ENCODE measurements at places on chromosomes 4 and X.

DNA sequence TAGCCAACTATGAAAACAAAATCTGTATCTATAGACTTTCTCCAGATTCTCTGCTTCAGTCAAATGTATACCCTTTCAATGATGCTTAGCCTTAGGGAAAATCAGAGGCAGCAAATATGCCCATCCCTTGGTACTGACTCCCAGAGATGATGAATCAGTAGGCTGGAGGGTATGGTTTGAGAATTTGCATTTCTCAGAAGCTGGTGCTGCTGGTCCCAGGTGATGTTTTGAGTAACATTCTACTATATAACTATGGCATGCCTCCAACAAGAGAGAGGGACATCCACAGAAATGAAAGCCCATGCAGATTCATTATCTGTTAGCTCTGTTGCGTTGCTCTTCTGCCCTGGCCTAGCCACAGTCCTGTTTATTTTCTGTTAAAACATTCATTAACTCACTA is 13.6 kb downstream of the TNIP3 start:
- DNase-seq = no peak

GRCh38 chr4:115249808-115250207 is 136.4 kb upstream of the NDST4 start:
- DNase-seq = no peak

DNA sequence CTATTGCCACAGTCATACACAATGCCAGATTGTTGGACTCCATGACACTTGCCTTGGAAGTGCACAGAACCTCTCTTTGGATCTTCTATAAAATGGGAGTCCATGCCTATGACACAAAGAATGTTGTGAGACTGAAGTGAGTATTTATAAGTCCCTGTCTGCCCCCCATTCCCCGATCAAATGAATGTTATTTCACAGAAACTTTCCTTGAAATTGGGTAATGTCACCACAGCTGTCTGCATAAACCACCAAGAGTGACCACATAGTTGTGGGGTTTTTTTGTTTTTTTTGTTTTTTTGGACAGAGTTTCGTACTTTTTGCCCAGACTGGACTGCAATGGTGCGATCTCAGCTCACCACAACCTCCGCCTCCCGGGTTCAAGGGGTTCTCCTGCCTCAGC is 27.1 kb upstream of the REST start:
- no peak for DNase-seq

DNA sequence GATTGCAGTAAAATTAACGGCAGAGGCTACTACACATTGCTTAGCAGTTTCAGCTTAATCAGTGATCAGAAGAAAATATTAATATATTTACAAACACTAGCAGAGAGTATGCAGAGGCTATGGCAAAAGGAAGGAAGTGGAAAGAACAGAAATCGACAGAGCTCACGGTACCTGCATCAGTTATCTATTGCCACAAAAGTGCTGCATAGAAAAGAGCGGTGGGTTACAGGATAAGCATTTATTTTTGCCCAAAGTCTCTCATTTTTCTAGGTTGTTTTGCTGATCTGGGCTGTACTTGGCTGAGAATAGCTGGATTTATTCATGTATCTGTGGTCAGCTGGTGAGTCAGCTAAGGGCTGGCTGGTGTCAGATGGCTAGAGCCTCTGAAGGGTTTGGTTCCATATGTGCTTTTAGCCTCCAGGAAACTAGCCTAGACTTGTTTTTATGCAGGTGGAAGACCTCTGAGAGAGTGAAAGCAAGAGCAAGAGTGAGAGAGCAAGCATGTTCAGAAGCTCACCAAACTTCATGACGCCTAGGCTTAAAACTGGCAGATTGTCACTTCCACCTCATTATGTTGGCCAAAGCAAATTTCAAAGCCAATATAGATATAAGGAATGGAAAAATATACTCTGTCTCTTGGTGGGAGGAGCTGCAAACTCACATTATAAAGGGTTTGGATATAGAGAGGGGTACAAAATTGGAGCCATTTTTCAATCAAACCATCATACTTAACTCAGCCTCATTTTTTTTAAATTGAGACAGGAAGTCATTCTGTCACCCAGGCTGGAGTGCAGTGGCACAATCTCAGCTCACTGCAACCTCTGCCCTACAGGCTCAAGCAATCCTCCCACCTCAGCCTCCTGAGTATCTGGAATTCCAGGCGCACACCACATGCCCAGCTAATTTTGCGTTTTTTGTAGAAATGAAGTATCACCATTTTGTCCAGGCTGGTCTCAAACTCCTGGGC is 153.2 kb upstream of the RPL34 start:
- DNase-seq = peak; percentile 38

DNA sequence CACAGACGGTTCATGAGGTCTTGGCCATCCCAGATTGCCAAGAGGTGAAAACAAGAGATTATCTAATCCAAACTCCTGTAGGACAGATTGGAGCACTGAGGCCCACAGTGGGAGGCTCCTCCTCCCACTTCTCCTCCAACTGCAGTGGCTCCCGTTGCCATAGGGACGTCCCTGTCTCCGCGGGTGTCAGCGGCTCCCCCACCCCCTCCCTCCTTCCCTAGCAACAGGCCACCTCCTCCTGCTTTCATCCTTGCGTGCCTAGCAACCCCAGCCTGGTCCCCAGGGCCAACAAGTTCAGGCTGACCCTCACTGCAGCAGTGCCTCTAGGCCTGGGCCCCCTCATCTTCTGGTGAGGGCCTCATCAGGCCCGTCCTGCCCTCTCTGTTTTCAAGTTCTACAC is 6.8 kb upstream of the IQSEC2 start:
- no peak for DNase-seq

DNA sequence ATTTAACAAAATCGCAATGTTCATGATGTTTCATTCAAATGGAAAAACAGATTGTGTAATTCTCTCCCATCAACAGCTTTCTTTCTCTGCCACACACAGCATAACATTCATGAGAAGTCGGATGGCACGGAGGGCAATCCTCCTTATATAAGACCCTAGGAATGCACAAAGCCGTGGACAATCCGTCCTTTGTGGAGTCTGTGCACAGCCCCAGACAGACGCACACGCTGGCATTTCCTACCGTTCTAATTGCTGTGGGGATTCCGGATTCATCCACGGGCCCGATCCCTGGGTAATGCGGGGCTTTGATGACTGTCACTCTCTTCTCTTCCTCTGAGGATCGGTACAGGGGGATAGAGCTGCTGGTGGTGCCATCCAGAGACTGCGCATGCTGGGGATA is 121.9 kb upstream of the PDLIM3 start:
- DNase-seq = no peak

DNA sequence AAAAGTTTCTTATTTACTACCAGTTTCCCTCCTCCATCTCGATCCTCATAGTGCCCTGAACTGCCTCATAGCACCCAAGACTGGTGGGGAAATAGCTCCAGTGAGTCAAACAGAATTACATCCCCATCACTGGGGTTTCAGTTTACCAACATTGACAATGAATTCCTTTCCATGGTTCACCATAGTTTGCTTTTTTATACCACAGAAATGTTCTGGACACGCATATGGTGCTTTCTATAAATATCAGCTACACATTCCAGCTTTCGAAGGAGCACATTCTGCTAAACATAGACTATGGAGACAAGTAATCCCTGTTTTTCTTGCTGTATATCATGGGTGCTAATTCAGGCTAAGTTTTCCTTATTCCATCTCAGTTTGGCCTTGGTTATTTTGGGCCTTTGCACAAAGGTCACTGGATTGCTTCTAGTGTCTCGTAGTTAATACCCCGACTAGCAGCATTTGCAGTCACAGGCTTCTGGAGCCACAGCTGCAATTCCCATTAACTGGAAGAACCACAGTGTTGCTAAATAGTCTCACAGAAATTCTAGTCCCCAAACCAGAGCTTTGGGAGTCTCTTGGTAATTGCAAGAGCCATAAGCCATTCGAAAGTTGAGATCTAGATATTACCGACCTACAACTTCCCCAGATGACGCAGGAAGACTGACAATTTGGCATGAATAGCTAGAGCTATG is 53.4 kb upstream of the TRPC3 start:
- peak; percentile 44 for DNase-seq

DNA sequence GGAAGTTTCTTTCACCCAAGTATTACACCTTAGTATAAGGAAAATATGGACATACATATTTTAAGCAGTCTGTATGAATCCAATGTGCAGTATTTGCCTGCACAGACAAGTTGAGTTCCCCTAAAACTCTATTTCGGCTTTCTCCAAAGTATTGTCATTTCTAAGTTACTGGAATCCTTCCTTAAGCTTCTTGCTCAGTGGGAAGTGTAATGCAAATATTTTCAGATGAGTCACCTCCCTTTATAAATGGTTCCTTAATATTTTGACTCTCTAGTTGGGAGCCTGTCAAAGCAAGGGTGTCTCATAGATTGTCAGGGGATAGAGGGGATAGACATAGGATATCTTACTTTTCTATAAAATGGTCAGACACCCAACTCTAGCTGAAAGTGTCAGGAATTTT is 178.6 kb downstream of the NAA11 start:
- no peak for DNase-seq

GRCh38 chr4:73979407-73979957 is 2.3 kb downstream of the PF4 start:
- no peak for DNase-seq

- peak; percentile 65 for DNase-seq
Observed at GRCh38 chr4:98474408-98474844, 184.0 kb downstream of the TSPAN5 start.

GRCh38 chr4:173420801-173421200 is 21.9 kb upstream of the SCRG1 start:
- DNase-seq = no peak

GRCh38 chr4:17688011-17688441 is 73.6 kb downstream of the MED28 start:
- DNase-seq = no peak

DNA sequence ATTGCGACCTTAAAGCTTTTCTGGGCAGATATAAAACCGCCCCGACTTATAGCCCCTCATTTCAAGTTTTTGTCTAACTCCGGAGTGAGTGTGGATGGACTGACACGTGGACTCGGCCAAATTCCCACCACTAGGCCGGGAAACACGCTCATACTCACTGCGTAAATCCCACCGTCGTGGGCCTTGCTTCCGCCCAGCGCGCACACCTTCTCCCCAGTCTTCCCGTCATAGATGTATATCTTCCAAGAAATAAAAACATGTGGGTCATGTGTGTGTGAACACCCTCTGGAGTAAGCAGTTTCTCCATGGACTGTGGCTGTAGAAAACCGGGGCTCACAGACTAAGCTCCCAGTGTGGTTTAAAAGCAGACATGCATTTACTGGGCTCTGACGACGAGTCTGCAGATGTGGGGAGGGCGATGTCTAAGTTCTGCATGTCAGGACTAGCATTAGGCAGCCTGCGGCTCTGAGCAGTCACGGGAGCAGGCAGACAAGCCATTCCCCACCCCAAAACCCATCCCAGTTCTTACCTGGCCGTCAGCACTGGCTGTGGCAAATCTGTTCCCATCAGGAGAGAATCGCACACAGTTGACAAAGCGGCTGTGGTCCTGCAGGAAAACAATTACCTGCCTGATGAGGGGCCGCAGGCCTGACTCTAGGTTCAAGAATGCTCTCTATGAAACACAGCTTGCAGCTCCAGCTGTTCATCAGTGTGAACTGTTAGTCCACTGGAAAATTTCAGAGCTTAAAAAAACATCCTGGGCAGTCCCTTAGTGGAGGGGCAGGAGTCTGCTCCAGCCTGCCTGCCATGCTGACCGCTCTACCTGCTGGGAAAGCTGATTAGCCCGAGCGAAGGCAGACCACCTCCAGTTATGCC is 28.2 kb downstream of the WDR1 start:
- DNase-seq = no peak

GRCh38 chr4:96228463-96228862 is 388.6 kb downstream of the PDHA2 start:
- no peak for DNase-seq

DNA sequence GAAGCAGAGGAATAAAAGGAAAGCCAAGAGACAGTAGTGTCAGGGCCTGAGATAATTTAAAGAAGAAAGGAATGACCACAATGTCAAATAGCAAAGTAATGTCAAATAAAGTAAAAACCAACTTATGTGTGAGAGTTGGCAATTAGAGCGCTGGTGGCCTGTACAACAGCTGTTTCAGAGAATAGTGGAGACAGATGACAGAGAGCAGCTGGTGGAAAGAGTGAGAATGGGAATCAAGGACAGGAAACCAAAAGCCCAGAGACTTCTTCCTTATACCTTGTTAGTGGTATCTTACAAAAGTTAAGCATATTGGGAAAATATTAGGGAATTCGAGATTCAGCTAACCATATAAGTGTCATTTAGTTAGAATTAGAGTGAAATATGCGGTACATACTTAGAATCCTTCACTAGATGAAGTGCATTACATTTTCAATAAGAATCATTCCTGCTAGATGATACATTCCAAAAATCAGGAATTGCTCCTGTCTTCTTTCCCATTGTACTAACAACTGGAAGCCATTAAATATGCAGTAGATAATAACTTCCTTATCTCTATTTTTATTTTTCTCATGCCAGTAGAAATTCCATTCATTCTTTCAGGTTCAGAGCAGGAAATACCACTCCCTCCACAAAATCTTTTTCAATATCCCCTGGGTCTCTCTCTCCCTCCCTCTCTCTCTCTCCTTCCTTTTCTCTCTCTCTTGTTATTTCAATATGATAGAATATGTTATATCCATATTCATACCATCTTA is 525.4 kb downstream of the CENPC start:
- DNase-seq = no peak

Data from AG04449 (cell line).